Renal pelvis (tissue), 12 donors: ENCODE measurements at places on chromosomes 5 and 9.

GRCh38 chr9:90538566-90538965 is 104.1 kb downstream of the DIRAS2 start:
- no peak for DNase-seq

GRCh38 chr9:32748013-32748412 is 35.3 kb upstream of the TMEM215 start:
- DNase-seq, result no peak

- DNase-seq, result no peak
Observed at GRCh38 chr5:10337986-10338385, 15.5 kb upstream of the MARCHF6 start.

GRCh38 chr9:117783828-117784227 is 79.6 kb downstream of the TLR4 start:
- no peak for DNase-seq

- DNase-seq, result no peak
Observed at GRCh38 chr5:179319123-179319522, 26.1 kb downstream of the ADAMTS2 start.

DNA sequence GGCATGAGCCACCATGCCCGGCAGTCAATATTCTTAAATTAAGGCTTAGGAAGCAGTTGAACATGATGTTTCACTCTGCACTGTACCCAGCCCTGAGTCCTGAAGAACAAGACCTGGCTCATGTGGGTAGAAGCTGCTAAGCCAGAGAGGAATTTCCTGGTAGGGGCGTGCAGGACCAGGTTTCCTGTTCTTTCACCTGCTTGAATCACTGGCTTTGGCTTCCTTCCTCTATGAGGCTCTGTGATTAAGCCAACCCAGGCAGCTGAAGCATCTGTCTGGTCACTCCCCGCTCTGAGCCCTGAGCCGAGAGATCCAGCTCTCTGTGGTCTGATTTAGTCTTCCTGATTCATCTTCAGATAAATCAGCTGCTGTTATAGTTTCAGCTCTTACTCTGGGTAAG is 29.1 kb downstream of the CFAP77 start:
- DNase-seq, result no peak

- DNase-seq, result no peak
Observed at GRCh38 chr5:156354571-156354970, 27.6 kb downstream of the SGCD start.

GRCh38 chr9:89009546-89009840 is 18.2 kb downstream of the S1PR3 start:
- DNase-seq, result no peak

DNA sequence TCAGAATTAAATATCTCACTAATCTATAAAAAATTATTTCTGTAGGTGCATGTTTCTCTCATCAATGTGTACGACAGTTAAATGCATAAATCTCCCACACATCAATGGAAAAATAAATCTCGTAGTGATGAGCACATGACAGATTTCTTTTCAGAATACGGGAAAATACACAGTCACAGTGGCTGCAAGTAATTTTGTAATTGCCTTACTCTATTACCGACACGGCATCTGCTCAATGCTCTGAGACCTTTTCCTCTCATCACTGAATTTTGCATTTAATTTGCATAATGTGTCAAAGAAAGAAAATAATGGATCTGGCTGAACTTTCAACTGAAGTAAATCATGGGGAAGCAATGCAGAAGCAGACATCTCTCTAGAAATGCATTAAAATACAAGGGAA is 37.2 kb downstream of the PDE4D start:
- no peak for DNase-seq

GRCh38 chr5:86917117-86917579 is 299.4 kb downstream of the COX7C start:
- DNase-seq, result peak; percentile 54

DNA sequence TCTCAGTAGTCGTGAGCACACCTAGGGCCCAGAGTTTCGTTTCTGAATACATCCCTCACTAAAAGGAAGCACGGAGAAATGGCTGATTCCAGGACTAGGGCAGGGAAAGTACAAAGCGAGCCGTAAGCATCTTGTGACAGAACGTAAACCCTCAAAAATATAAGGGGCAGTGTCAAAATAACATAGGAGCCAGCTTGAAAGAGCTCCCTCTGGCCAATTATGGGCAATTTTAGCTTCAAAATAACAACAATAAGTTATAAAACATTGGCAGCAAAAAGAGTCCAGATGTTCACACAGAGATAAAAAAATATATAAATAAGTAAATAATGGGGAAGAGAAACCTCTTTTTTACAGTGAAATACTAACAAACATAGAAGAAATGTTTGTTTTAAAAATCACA is 18.5 kb upstream of the GLIS3 start:
- DNase-seq, result no peak

DNA sequence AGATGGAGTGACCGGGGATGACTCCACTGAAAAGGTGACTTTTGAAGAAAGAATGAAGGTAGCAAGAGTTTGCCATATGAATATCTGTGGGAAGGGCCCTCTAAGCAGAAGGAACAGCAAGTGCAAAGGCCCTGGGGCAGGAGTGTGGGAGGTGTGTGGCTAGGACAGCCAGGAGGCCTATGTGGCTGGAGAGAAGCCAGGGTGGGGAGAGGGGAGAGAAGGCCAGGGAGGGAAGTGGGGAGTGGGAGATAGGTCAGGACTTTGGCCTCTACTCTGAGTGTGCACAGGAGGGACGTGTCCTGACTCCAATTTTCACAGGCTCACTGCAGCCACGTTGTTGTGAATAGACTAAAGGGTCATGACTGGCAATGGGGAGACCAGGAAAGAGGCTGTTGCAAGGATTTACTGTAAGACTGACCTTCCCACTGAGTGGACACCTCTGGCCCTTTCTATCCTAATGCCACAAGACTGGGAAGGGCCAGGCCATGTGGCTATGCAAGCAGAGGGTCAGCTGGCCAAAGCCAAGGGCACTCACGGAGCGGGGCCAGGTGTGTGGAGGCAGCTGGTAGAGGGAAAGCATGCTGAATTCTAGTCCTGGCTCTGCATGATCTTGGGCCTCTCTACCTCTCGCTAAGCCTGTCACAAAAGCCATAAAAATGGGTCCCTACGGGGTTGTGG is 172.4 kb downstream of the PAX5 start:
- DNase-seq, result no peak

GRCh38 chr5:103513701-103514100 is 48.9 kb downstream of the NUDT12 start:
- peak; percentile 60 for DNase-seq

- peak; percentile 4 for DNase-seq
Observed at GRCh38 chr5:42301349-42301748, 121.9 kb upstream of the GHR start.

DNA sequence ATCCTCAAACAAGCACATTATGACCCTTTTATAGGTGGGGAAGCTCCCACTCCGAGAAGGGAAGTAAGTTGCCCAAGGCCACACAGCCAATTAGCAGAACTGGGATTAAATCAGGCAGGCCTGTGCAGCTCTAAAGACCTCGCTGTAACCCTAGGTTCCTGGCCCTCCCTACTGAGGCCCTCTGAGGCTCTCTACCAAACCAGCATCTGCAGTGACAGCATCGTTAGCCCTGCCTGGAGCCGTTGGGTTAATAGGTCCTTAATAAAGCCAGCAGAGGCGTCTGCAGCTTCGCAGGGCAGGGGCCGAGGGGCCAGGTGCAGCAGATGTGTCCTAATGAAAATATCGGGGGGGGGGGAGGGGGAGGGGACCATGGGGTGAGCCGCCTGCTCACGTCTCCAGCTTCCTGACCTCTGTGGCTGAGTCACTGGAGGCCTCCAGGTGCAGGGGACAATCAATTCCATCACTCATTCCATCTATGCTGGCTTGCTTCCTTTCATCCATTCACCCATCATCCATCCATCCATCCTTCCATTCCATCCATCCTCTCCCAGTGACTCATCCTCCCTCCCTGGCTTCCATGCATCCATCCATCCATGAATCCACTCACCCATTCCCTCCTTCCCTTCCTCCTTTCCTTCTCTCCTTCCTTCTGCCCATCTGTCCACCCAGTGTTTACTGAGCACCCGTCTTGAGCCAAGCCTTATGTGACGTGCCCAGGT is 203.9 kb downstream of the C9orf50 start:
- DNase-seq, result no peak

- no peak for DNase-seq
Observed at GRCh38 chr9:116479056-116479544, 208.0 kb upstream of the TRIM32 start.

GRCh38 chr9:99299211-99300102 is 77.4 kb downstream of the SEC61B start:
- DNase-seq, result peak; percentile 5

DNA sequence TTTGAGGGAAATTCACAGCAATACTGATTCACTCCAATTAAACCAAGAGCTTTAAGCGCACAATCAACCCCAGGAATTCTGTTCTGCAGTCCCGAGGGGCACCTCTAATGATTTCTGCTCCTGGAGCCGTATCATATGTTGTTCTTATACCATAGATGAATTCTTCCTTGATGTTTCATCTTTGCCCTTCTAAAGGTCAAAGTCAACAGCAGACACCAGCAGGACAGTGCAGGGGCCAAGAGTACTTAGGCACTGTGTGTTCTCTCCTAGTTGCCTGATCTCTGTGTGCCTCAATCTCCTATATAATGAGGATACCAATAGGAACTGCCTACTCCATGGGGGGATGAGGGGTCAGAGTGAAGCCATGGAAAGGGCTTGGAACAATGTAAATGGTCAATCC is 16.5 kb downstream of the EPB41L4B start:
- no peak for DNase-seq

GRCh38 chr9:83403527-83404238 is 134.5 kb downstream of the FRMD3 start:
- DNase-seq, result no peak

DNA sequence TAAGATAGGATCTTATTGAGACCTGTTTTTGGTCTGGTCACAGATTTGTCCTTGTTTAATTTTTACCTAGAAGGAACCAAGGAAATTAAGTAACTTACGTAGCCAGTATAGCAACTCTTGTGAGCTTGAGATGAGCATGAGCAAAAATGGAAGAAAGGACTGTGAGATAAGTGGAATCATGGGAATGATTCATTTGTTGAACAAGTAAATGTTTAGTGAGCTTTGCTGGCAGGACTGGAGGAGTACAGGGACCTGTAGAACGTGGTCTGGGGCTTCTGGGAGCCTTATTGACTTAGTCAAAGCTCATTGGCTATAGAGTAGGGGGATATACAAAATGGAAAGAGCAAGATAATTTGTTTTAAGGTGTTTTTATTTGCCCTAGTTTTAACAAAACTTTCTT is 3.0 kb downstream of the RAD23B start:
- no peak for DNase-seq

GRCh38 chr5:141565826-141566570 is 52.8 kb downstream of the DIAPH1 start:
- DNase-seq, result no peak

DNA sequence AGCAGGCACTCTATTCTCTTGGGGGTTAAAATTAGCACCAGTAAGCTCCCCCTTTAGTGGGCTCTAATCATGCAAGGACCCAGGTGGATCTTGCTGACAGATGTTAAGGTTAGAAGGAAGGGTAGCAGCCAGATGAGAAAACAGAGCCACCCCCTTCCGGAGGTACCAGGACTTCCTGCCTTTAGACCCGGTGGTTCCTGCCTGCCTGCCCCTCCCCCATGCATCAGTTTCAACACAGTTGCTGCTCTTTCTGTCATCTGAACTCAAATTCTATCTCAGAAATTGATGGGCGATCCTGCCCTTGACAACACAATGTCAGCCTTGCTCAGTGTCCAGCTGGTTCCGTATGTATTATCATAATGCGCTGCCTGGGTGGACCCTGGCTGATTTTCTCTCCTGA is 287.3 kb downstream of the EBF1 start:
- DNase-seq, result no peak

- DNase-seq, result no peak
Observed at GRCh38 chr5:138018849-138019248, 14.0 kb downstream of the FAM13B start.

- DNase-seq, result no peak
Observed at GRCh38 chr5:53059281-53059680, 50.3 kb downstream of the MOCS2 start.

GRCh38 chr9:124721109-124721906 is 49.8 kb downstream of the NR6A1 start:
- no peak for DNase-seq

- DNase-seq, result no peak
Observed at GRCh38 chr5:57386958-57387357, 95.7 kb downstream of the ACTBL2 start.

GRCh38 chr5:131505237-131505908 is 129.7 kb downstream of the RAPGEF6 start:
- no peak for DNase-seq

DNA sequence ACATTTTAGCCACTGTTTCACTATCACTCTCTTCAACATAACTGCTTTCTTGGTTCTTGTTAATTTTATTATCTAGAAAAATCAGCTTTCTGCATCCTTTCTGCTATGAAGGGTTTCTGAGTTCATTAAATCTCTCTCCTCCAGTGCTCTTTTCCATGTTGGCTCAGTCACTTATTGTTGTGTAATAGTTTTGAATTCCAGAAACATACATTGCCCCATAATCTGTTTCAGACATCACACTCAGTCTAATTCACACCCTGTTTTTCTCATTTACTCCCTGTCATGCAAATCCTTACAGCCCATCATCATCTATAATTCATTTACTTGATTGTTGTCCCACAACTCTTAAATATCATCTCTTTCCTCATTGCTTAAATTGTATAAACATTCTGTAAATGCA is 176.1 kb upstream of the CDH12 start:
- DNase-seq, result no peak

DNA sequence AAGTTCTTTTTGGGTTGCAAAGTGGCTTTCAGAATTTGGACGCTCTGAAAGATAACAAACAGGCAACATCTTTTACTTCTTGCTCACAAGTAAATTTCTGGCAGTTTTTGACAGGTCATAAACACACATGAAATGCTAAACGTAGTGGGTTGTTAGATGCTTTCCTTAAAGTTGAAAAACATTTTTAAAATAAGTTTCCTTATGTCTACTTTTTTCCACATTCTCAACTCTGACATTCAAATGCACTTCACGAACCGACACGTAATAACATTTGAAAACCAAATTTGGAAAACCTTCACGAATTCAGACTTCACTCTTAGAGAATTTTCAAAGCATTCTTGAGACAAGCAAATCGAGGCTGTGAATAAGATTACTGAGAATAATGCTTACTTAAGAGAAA is 26.9 kb downstream of the MTX3 start:
- DNase-seq, result no peak

GRCh38 chr9:83623679-83624076 is 735 bp downstream of the IDNK start:
- no peak for DNase-seq

DNA sequence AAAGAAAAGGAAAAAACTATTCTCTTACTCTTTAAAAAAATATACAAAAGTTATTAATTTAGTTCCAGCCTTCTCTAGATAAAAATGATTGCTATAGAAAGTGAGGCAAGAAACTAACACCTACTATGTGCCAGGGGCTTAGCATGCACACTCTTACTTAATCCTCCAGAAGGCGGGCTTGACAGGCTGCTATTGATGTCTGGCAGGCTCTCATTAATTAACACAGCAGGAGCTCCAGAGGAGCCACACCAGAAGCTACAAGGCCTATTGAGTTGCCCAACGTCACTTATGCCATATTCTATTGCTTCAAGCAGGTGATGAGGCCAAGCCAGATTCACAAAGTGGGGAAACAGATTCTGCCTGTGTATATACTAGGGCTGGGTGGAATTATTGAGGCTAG is 54.6 kb upstream of the CLINT1 start:
- DNase-seq, result no peak
